A172 (cell line): ENCODE measurements at places on chromosomes 6 and 20. TPM values are rescaled to one million over a fixed set of nuclear protein-coding genes. Genes with fewer than 3 reads are reported as not detected.
A peak's percentile ranks its signal among the peaks of the same experiment; 100 is the strongest.

- DNase-seq: no peak
Measured at GRCh38 chr6:157036245-157036711, 259.1 kb downstream of the ARID1B start.

DNA sequence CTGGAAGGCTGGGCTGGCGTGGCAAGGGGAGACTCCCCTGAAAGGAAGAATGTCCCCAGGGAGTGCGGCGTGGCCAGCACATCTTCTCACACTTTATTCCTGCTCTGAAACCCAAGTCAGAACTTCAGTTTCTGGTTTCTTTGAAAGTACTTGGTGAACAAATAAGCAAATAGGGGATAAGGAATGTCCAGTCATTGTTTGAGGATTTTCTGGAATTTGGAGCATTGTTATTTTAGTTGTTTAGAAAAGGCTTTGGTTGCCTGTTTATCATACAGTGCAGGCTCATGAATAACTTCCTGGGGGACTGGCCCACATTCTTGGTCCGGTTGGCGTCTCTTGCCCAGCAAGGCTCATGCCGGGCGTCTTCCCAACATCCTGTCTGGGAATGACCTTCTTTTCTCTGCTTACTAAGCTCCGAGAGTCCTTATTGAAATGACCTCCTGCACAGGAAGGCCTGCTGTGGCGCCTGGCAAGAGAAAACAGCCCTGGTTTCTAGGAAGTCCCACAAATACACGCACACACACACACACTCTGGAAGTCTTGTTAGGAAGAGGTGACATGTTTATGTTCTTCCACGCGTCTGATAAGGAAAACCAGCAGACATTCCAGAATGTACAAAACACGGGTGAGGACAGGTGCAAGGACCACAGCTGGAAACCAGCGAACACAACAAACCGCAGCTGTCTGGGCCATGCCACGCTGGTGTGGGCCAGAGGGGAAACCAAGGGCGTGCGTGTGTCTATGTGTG, 71.9 kb downstream of the TMEM170B start:
- peak; percentile 98 for DNase-seq

DNA sequence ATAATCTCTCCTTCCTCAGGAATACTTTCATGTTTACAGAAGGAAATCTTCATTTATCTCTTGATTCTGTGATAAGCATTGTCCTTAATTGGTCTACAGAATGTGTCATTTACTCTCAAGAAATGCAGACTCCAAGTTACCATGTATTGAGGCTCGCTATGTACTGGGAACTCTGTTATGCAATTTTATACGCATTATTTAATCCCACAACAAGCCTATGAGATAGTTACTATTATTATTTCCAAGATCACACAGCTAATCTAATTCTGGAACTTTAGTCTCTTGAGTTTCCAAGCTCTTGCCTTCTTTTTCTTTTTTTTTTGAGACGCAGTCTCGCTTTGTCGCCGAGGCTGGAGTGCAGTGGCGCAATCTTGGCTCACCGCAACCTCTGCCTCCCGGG, 30.0 kb upstream of the RAB23 start:
- DNase-seq: no peak

DNA sequence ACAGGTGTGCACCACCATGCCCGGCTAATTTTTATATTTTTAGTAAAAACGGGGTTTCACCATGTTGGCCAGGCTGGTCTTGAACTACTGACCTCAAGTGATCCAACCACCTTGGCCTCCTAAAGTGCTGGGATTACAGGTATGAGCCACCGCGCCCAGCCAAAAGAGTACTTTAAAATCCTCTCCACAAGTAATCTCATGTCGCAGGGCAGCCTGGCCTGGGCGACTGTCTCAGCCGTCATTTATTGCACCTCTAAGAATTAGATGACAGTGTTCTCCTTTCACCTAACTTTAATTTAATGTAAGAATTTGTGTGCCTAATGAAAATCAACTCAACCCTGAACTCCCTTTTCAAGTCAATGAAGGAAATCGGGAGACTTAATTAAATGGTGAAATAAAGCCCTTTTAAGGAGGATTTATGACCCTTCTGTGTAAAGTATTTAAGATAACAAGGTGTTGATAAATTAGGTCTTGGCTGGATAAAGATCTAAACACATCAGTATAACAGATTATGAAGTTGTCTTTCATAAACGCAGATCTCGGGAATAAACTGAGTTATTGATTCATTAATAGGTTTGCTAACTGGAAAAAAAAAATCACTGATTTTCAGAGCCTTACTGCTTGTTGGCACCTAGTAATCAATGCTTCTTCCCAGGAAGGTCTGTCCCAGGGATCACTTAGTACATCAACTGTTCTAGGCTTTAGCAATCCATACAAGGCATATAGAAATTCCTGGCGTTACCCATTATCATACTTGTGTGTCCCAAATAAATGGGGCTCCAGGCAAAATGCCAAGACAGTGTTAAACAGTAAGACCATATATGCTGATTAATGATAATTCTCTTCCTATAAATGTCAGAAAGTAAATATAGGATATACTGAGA, 209.3 kb downstream of the GMDS start:
- DNase-seq: no peak

GRCh38 chr6:15854826-15855710, 192.2 kb upstream of the DTNBP1 start:
- no peak for DNase-seq

DNA sequence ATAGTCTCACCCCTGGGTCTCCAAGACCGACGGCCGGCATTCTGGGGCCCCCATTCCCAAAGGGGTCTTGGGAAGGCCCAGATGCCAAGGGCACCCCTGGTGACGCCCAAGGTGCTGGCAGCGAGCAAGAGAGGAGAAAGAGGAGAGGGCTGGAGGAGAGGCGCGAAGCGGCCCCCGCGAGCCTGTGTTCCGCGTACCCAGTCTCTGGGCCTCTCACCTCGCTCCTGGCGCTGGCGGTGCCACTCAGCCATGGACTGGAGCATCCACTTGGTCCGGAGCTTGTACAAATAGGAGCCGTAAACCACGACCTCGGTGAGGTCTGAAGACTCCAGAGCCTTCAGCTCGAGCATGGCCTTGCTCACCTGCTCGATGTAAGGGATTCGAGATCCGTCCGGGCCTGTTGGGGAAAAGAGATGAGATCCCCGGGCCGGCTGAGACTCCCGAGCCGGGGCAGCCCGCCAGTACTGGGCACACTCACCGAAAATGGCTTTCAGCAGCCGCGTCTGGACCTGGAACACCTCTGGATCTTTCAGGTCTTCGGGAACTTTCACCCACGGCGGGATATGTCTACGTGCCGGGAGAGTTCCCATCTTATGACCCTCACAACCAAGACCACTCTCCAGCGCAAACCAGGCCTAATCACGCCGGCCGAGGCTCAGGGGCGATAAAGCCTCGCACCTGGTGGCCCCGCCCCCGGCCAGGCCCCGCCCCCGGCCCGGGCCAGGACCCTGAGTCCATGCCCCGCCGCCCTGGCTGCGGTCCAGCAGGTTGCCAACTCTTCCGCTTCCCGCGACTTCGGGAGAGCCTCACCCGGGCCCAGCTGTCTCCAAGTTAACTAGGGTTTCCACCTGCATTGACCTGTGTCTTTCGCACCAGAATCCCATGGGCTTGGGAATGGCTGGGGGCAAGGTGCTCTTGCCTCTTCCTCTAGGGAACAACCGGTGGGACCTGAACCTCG, at the start of gene DPPA5:
Gene DPPA5, minus strand, starts transcription at position 641 of the 958 bp plus-strand sequence. Its CDS starts 51 bp downstream, at position 590.
- DNase-seq: no peak

- no peak for DNase-seq
Measured at GRCh38 chr6:96794980-96795379, 42.3 kb downstream of the GPR63 start.

DNA sequence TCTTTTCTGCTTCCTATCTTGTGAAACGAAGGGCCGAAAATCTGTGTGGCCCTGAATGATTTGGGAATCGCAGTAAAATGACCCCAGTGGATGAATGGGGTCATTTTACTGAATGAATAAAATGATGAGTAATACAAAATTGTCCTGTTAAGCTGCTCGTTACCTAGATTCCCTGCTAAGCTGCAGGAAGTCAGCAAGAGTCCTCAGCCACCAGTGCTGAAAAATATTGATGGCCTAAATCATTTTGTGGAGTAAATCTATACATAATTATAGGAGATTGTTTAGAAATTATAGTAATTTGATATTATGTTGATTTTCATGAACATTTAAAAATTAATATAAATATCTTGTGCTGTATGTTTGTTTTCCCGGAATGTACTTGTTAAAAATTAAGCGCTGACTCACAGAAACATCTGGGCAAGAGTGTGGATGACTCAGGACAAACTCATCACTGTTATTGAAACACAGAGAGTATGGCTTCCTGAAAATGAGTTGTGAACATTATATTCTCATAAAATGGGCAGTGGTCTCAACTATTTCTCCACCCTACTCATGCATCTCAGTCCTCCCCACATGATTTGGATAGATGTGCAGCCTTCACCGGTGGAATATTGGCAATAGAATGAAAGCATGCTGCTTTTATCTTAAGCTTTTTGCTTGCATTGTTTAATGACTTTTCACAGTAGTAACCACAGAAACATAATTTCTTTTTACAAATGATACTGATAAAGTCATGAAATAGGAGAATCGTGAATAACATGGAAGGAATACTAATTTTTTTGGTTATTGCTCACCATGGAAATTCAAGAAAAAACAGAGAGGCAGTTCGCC, 36.2 kb upstream of the RGS17 start:
- peak; percentile 76 for DNase-seq

GRCh38 chr20:55685425-55685824, 319.9 kb downstream of the CBLN4 start:
- DNase-seq: no peak

DNA sequence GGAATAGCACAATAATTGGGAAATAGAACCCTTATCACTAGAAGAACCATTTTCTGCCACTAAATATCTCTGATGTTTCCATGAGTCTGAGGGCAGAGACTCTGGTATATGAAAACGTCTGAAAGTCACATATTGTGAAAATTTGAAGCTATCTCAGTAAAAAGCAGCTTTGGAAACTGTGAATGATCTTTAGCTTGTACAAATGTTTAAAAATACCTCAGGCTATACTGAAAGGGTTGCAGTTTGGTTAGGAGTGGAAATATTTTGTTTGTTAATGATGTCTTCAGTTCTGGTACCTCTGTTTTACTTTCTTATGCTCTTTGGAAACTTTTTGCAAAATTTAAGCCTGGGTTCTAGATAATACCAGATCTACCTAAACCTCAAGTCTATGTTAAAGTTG, 135.0 kb downstream of the SLC16A10 start:
- DNase-seq: no peak

GRCh38 chr6:3392930-3393835, 63.7 kb downstream of the SLC22A23 start:
- DNase-seq: peak; percentile 32

DNA sequence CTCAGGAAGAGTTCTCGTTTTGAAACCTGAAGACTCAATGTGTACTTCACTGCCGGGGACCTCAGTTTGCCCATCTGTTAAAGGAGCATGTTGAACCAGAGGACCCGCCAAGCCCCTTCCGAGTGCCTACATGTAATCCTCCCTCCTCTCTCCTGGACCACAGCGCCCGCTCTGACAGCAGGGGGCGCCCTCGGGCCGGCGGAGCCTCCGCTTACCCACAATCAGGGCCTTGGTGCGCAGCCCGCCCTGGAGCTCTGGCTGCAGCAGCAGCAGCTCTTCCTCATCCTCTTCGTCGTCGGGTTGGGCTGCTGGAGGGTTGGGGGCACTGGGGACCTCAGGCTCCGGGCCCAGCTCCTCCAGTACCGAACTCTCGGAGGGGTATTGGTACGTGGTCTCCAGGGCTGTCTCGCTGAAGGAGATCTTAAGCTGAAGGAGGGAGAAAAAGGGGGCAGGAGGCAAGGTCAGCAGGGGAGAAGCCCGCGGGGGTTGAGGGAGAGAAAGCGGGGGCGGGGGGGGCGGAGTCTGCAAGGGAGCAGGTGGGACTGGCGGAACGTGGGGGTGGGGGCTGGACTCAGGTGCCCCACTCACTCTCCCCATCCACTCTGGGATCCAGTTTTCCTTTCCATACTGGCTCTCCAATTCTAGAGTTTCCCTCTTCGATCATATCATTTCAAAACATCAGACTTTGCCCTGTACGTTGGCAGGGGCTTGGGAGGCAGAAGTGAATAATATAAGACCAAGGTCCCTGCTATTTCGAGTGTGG, 6.3 kb upstream of the DHX16 start:
- DNase-seq: peak; percentile 35

GRCh38 chr6:63661769-63662168, 26.2 kb downstream of the PHF3 start:
- no peak for DNase-seq

The HLA-DQB1 gene
- total RNA-seq: not detected in 2 replicates

The BIRC7 gene
- total RNA-seq: 0.19 TPM in 1 of 2 replicates, not detected in the other

The SNHG17 gene
- total RNA-seq: 8.5 and 10.1 TPM in 2 replicates

The ROMO1 gene
- total RNA-seq: 301 and 351 TPM in 2 replicates
